ENCODE measurements at places on chromosomes 5 and 9.
A peak's percentile ranks its signal among the peaks of the same experiment; 100 is the strongest.

DNA sequence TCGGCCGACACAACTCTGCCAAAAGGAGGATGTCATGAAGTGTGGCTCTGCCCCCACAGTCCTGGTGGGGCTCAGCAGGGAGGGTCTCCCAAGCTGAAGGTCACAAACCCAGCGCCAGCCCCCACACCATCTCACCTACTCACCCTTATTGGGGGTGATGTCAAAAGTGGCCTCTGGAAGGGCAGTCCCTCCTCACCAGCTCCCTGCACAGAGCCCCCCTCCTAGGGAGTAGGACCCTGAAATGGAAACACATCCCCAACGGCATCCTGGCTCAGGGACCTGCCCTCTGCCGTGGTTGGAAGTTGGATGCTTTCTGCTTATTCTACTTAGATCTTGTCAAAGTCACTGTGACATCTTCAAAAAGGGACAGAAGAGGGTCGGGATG, 89.5 kb downstream of the NSUN2 start:
- no peak for DNase-seq

DNA sequence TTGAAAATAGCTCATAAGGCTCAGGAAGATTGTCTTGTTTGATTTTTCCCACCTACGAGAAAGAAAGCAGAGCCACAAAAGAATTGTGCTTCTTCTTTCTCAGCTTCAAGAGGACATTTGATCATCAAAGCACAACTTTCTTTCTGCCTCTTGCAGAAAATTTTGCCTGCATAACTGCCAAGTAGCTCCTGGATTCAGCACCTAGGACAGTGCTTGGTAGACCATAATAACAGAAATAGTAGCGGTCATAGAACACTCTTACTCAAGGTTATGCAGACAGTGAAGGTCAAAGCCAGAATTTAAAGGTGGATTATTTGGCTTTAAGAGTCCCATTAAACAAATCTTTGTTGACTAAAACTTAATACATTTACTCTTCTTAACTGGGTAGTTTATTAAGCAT, 594.7 kb upstream of the CCNG1 start:
- DNase-seq, result no peak

DNA sequence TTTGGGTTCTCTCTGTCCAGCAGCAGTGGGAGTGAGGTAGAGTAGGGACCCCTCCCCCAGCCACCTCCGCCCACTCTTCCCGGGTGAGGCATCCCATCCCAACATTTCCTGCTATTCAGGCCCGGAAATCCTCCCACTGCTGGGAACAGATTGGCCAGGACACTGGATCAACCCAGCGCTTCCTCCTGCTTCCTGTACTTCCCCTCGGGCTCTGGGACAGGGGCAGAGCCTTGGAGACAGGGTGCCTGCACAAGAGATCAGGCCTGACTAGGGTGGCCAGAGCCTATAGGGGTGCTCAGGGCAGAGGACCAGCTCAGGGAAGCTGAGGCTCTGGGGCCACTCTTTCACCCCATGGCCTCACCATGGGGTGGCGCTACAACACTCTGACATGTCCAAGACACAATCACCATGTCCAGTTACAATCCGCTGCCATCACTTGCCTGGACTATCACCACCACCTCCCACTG, 14.5 kb downstream of the SH2D3C start:
- peak; percentile 56 for DNase-seq

DNA sequence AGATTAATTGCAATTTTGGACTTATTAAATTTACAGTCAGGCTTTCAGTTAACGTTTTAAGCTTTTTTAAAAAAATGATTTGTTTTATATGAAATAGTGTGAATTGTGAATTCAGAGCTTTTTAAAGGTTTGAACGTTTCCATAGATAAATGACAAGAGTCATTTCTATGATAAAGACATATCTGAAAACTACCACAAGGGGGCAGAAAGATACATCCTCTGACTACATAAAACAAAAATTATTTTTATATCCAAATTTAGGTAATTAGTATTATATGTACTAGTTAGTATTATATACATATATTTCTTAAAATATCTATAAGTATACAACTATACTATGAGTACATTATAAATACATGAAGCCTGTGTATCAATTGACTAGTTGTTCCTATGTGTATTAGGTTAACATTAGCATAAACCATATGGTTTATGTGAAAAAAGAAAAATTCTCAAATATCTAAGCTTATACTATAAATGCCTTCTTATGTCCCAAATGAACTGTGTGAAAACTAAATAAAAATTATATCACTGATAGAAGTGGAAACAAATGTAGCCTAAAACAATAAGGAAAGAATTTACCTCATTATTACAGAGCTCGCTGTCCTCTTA, 155.2 kb downstream of the MEF2C start:
- DNase-seq, result no peak

- no peak for DNase-seq
Measured at GRCh38 chr9:132605387-132605786, 23.0 kb downstream of the BARHL1 start.

DNA sequence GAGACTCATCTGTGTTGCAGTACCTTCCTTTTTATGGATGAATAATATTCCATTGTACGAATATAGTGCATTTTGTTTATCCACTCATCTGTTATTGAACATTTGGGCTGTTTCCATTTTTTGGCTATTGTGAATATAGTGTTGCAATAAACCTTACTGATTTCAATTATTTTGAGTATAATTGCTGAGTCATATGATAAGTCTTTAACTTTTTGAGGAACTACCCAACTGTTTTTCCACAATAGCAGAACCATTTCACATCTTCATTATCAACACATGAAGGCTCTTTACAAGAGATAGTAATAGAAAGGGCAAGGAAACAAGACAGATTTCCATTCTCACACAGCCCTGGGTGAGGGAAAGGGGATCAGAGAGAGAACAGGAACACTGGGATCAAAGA, 329.2 kb downstream of the RAB3C start:
- DNase-seq, result no peak

DNA sequence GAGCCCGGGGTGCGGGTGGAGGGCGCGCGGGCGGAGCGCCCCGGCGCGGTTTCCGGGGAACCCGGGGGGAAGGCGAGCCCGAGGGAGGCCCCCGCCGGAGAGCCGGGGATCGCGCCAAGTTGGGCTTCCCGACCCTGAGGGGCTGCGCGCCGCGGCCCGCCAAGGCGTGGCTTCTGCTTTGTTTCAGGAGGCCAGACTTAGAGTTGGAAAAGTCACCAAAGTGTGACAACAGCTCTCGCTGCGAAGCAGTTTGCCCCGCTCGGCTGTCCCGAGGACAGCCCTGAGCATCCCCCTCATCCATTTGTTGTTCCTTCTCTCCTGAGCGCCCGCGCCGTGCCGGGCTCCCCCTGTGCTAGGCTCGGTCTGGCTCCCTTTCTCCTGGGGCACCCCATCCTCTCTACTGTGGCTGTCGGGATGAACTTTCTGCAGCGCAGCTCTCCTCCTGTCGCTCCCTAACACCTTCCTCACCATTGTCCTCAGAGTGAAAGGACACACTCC, 410 bp downstream of the GLIPR2 start:
- no peak for DNase-seq

GRCh38 chr5:56941981-56942380, 9.9 kb downstream of the MIER3 start:
- no peak for DNase-seq
